HFFc6 (cell line): ENCODE measurements at places on chromosomes 11 and 22. TPM values are rescaled to one million over a fixed set of nuclear protein-coding genes. Genes with fewer than 3 reads are reported as not detected.

DNA sequence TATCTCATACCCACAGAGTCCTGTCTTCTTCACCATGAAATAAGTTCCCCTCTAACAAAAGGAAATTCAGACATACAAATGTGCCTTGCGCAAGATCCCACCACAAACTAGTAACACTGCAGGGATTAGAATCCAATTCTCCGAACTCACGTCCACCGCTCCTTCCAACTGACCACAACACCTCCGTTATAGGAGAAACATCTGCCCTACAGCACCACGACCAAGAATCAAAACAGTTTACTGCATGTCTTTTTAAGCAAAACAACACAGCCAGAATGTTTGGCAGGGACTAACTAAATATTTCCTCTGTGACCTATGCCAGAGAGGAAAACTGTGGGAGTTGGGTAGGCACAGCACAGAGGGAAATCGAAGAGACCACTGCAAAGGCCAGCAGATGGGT, 72.7 kb upstream of the AKIP1 start:
- peaks cover 4% of the 10 kb centered on the region; the same call in 1 of the 2 replicates for H3K36me3 ChIP-seq
- H3K27ac ChIP-seq, result peak overlapping the region; percentile 74
- peak; percentile 68 for DNase-seq
- H3K4me1 ChIP-seq, result peaks cover 75% of the 10 kb centered on the region

MS4A12 gene
- not detected in 3 replicates for total RNA-seq

DNA sequence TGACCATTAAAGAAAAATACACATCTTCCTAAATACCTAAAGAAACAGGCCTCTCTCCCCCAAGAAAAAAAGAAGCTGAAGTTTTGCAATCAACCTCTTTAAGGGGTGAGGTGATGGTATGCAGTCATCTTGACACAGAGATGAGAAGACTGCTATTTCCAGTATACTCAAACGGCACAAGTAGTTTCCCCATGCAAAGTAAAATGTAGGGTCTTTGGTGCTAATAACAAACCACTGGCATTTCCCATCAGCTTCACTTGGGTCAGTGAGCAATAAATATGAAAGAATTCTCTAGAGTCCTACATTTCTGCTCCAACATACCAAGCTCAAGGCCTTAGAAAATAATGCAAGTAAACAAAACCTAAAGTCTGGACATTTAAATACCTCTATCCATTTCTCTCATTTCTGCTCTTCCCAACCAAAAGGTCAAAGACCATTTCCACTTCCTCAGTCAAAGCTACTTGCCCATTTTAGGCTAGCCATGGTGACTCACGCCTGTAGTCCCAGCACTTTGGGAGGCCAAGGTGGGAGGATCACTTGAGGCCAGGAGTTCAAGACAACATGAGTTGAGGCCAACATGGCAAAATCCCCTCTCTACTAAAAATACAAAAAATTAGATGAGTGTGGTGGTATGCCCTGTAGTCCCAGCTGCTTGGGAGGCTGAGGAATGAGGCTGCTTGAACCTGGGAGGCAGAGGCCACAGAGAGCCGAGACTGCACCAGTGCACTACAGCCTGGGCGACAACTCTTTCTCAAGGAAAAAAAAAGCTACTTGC, 39.5 kb upstream of the CHRNA10 start:
- peaks cover 53% of the 10 kb centered on the region for H3K36me3 ChIP-seq
- H3K27ac ChIP-seq, result peak overlapping the region; percentile 65
- no peak overlapping the region for H3K4me3 ChIP-seq

TSPAN32 gene
- not detected in 2 replicates for total RNA-seq

MIAT gene
- total RNA-seq, result 0.30 to 0.89 TPM (median 0.33 TPM) in 3 replicates

DNA sequence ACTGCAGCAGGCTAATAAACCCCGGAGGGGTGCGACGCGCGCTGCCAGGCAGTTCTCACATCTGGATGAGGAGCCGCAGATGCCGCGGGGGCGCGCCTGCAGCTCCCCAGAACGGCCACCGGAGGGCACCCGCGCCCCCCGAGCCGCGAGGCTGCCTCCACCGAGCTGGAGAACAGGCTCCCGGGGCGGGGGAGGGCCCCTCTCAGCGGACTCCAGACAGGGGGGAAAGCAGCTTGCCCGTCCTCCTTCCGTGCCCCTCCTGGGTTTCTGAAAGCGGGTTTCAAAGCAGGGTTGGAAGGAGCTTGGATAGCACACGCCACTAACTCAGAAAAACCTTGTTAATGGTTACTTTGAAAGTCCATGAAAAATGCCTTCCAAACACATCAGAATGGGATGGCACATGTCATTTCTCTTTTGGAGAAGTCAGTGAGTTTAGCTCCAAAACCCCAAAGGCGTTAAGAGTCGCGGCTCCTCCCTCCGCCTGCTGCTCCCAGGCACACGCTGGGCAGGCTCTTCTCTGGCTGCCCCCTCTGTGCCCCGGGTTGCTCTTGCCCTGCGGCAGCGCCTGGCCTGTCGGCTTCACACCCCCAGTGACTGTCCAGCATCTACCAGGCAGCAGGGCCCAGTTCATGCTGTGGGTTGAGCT, 317.8 kb downstream of the NTM start:
- peak; percentile 12 for DNase-seq
- no peaks in the 10 kb centered on the region; the same call in 1 of the 2 replicates for H3K36me3 ChIP-seq
- H3K4me1 ChIP-seq, result peaks cover 28% of the 10 kb centered on the region
- H3K4me3 ChIP-seq, result peak overlapping the region; percentile 62
- peaks cover 29% of the 10 kb centered on the region for H3K27me3 ChIP-seq
- H3K27ac ChIP-seq, result no peak overlapping the region

DNA sequence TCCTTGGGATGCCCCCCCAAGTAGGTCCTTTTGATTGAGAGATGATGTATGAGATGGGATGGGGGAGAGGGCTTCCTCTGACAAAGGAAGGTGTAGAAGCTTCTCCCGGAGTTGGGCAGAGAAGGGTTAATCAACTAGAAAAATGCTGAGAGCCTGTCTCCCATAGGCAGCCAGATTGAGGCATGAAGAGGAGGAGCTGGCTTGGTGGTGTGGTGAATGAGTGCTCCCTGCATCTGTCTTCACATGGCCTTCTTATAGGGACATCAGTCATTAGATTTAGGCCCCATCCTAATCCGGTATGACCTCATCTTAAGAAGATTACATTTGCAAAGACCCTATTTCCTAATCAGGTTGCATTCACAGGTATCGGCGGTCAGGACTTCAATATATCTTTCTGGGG, 61.1 kb downstream of the NFAM1 start:
- H3K27me3 ChIP-seq, result peaks cover 21% of the 10 kb centered on the region
- DNase-seq, result no peak
- H3K4me3 ChIP-seq, result no peak overlapping the region
- peaks cover 12% of the 10 kb centered on the region for H3K4me1 ChIP-seq

- no peaks in the 10 kb centered on the region for H3K36me3 ChIP-seq
- no peaks in the 10 kb centered on the region for H3K4me1 ChIP-seq
- no peak for DNase-seq
- H3K27me3 ChIP-seq, result peaks cover 64% of the 10 kb centered on the region
Observed at GRCh38 chr11:120097721-120098385, 40.1 kb downstream of the TRIM29 start.

DNA sequence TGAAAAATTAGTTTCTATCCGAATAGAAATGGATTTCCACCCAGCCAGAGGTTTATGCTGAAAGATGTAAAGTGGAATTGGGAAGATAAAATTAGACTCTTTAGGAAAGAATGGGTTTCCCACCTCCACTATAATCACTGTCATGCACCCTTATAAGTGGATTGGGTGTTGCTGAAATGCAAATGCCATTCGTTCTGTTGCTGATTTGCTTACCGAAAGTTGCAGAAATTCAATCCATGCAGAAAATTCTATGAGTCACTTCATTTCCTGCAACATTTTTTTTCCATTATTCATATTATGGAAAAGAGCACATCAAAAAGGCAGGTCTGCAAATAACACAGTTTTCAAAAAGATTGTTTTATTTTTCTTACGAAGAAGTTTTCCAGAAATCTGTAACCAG, 65.6 kb downstream of the LDLRAD3 start:
- H3K4me1 ChIP-seq, result peaks cover 71% of the 10 kb centered on the region
- H3K27me3 ChIP-seq, result no peaks in the 10 kb centered on the region; the same call in 1 of the 2 replicates
- peaks cover 11% of the 10 kb centered on the region for H3K36me3 ChIP-seq
- DNase-seq, result peak; percentile 51

GRCh38 chr11:126083829-126084607, 21.4 kb upstream of the CDON start:
- H3K4me1 ChIP-seq, result no peaks in the 10 kb centered on the region
- H3K27ac ChIP-seq, result no peak overlapping the region
- DNase-seq, result no peak
- H3K27me3 ChIP-seq, result peaks cover 13% of the 10 kb centered on the region

DNA sequence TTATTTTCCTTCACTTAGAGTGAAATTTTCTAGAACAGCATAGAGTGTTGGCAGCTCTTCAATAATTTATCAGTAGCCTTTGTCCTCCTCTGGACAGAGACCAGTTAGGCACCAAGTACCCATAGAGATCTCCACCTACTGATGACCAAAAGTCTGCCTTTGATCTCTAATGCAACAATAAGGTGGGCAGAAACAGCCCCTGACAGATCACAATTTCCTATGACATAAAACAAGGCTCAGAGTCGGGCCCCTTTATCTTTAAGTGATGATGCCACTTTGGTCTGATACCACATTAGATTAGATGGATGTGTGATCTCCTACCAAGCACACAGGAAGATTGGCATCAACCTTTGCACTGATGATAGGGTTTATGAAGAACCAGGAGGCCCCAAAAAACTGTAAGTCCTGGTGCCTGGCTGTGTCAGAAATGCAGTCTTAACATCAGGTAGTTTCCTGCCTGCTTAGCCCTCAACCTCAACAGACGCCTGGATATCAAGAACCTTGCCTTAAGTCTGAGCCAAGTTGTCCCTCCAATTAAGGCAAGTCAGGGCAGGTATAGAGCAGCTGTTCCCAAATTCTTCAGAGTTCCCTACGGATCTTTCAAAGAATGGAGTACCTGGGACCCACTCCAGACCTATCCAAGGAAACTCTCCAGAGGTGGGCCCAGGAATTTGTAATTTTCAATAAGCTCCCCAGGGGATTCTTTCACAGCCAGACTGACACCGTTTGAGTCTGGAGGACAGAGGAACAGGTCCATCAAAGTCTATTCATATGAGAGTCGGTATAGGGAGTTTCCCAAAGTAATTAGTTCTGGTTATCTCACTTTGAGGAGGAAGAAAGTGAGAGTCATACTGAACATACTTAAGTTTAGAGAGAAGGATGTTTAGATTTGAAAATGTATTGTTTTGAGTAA, 30.6 kb upstream of the TMPRSS4 start:
- H3K36me3 ChIP-seq, result no peaks in the 10 kb centered on the region
- peaks cover 23% of the 10 kb centered on the region for H3K27me3 ChIP-seq
- H3K4me3 ChIP-seq, result no peak overlapping the region
- DNase-seq, result no peak
- no peaks in the 10 kb centered on the region for H3K4me1 ChIP-seq

DNA sequence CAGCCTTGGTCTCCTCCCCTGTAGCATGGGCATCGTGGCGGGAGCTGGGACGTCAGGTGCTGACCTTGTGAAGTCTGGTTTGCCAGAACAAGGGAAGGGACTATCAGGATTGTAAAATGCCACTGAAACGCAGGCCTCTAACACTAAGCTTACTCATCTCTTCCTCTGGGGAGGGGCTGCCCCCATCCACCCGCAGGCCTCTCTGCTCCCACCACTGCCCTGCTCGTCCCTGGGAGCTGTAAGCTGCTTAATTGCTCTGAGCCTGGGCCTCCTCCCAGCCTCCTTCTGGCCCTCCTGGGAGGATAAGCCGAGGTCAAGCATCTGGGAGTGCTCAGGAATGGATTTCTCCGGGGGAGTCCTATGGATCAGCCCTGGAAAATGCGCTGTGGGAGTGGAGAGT, 8.4 kb downstream of the SHISAL1 start:
- H3K27ac ChIP-seq, result no peak overlapping the region
- H3K36me3 ChIP-seq, result no peaks in the 10 kb centered on the region
- H3K4me1 ChIP-seq, result peaks cover 22% of the 10 kb centered on the region
- peak; percentile 4 for DNase-seq
- H3K4me3 ChIP-seq, result no peak overlapping the region

DNA sequence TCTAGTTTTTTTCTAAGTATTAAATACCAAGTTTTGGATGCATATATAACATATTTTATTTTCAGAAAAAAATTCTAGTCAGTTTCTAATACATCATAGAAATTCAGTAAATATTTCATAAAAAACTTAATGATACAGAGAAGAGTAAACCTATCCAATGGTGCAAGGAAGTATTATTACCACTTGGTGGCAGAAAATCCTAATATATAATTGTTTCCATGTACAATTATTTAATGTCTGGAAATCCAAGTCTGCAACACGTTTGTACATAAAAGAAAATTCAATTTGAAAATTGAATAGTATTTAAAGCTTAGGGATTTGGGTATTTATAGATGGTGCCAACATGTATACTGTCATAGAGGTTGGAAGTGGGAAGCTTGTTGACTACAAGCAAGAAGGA, 127.0 kb downstream of the TRPC6 start:
- peaks cover 6% of the 10 kb centered on the region; the same call in 1 of the 2 replicates for H3K4me1 ChIP-seq
- DNase-seq, result no peak
- no peak overlapping the region for H3K4me3 ChIP-seq
- no peak overlapping the region for H3K27ac ChIP-seq
- no peaks in the 10 kb centered on the region for H3K36me3 ChIP-seq
